ENCODE measurements at places on chromosomes 2 and 18.

DNA sequence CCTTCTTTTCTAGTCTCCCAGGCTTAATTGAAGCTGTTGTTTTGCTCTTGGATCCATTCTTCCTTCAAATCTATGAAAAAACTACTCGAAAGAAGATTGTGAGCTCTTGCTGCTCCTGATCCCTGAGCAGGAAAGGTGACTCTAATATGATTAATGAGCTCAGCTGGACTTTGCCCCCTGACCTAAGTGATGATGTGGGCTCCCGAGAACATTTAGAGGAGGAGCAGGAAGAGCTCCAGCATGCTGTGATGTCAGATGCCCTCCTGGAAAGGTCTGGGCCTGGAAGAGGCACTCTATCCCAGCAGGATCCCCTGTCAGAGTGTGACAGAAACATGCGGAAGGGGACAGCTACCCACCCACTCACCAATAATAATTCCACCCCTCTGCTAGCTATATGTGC is 117.9 kb upstream of the PELI1 start:
- DNase-seq = no peak

GRCh38 chr2:234363011-234363487 is 133.8 kb downstream of the ARL4C start:
- no peak for DNase-seq

DNA sequence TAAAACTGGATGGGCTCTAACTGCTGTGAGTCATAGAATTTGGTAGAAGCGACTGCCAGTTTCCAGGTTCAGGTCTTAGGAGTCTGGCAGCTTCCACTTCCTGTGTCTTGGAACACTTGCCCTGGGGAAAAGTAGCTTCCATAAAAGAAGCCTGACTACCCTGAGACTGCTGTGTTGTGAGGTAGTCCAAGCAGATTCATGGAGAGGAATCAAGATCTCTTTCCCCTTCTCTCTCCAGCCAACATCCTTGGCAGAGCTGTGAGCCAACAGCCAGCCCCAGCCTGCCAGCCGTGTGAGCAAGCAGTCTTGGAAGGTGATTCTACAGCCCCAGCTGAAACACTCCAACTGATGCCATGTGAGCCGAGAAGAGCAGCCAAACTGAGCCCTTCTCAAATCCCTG is 33.7 kb downstream of the SLC20A1 start:
- DNase-seq = no peak

GRCh38 chr18:62549755-62550154 is 26.9 kb downstream of the ZCCHC2 start:
- DNase-seq = no peak

GRCh38 chr2:150778828-150779227 is 291.4 kb upstream of the RND3 start:
- DNase-seq = no peak

DNA sequence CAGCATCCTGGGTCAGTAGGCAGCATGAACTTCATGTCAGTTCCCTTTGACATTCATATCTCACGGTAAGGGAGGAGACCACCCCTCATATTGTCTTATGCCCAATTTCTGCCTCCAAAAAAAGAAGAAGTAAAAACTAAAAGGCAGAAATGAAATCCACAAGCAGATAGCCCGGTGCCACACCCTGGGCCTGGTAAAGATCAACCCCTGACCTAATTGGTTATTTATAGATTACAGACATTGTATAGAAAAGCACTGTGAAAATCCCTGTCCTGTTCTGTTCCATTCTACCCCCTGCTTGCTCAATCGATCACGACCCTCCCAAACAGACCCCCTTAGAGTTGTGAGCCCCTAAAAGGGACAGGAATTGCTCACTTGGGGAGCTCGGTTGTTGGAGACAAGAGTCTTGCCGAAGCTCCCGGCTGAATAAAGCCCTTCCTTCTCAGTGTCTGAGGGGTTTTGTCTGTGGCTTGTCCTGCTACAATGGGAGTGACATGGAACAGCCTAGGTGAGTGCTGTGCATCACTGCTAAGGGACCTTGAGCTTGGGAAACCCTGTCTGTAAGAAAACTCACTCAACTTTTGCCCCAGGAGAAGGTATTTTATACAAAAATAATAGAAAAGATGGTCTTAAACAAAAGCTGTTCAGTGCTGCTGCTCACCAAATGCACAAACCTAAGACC is 11.1 kb downstream of the NDUFV2 start:
- DNase-seq = no peak

GRCh38 chr2:85439986-85440385 is 21.5 kb downstream of the SH2D6 start:
- no peak for DNase-seq

GRCh38 chr2:10772201-10772867 is 40.3 kb downstream of the PDIA6 start:
- DNase-seq = no peak

DNA sequence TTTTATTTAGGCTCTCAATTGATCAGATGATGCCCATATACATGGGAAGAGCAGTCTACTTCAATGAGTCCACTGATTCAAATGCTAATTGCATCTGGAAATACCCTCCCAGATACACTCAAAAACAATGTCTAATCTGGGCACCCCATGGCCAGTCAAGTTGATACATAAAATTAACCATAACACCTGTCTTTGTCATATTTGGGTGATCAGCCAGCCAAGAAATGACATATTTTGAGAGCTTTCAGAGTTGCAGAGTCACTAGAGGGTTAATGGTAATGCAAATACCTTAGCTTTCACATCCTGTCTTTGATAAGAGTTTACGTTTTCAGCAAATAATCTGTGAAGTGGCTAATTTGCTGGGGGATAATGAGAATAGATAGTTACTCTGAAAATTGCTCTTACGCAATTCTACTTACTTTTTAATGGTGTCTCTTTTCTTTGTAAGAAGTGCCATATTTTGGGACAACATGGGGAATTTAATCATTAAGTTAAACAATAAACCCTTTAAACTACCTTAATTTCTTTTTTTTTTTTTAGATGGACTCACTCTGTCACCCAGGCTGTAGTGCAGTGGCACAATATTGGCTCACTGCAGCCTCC is 49.1 kb downstream of the CCDC195 start:
- DNase-seq = no peak

DNA sequence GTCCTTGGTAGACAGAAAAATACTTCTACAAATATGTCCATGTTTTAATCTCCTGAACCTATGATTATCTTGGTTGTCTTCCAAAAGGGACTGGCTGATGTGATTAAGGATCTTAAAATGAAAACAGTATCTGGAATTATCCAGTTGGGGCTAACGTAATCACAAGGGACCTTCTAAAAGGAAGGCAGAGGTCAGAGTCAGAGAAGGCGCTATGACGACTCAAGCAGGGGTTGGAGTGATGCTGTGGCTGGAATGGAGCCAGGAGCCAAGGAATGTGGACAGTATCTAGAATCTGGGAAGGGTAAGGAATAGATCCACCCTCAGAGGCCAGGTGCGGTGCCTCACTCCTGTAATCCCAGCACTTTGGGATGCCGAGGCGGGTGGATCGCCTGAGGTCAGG is 4.2 kb upstream of the USP14 start:
- DNase-seq = no peak

DNA sequence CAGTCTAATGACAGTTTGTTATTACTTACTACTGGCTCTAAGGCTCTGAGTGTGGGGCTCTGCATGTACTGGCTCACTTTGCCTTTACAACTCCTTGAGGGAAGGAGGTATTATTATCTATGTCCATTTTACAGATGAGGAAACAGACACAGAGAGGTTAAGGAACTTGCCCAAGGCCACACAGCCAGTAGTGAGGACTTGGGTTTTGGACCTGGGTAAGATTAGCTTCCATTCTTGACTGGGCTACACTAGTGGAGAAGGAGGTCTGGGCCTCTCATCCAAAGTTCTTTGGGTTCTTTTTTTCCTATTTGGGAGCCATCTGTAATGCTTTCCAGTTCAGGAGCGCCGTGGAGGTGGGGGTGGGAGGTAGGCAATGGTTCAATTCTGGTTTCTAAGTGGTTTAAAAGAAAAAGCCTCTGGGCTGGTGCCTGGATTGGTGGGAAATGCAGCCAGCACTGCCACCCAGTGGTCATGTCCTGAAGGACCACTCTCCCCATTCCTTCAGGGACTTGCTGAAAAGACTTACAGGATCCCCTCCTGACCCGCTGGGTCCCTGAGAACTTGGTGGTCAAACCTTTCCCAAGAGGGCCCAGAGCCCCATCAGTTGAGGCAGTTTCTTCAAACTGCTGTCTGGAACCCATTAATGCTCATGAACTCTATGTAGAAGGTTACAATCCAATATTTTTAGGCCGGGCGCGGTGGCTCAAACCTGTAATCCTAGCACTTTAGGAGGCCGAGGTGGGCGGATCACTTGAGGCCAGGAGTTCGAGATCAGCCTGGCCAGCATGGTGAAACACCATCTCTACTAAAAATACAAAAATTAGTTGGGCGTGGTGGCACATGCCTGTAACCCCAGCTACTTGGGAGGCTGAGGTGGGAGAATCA is 38.6 kb upstream of the NOTO start:
- peak; percentile 28 for DNase-seq

GRCh38 chr2:216695401-216695821 is at the start of gene IGFBP5:
IGFBP5 (minus strand) TSS chr2:216695549; CDS start chr2:216694775, 774 bp downstream.
- DNase-seq = peak; percentile 38

DNA sequence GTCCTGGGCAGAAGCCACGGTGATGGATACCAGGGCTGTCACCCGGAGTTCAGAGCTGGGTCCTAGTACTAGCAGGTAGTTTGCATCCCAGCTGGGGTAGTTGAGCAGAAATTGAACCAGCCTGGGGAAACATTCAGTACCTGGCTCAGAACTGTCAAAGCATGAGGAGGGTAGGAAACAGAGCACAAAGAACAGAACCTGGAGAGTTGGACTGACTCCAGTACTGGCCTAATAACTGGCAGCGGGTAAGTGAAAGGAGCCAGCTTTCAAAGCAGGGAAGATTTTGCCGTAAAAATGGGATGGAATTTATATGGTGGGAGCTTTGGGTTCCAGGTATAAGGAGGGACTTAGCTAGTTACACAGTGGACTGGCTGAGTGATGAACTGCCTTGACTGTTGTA is 23.8 kb downstream of the ATG16L1 start:
- DNase-seq = no peak

DNA sequence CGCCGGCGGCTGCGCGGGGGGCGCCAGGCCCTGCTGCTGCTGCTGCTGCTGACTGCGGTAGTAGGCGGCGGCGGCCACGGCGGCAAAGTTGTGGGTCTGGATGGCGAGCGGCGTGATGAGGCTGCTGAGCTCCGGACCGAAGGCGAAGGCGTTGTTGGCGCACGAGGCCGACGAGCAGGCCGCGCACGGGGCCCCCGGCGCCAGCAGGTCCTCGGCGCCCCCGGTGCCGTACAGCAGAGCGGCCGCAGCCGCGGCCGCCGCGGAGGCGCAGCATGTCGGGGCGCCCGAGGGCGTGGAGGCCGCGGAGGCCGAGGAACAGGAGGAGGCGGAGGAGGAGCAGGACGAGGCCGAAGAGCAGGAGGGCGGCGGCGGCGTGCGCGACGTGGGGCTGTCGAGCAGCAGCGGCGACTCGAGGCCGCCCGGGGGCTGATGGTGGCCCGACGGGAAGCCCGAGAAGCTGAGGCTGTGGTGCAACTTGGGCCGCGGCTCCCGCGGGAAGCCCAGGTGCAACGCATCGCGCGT is 1.8 kb downstream of the ZFP36L2 start:
- no peak for DNase-seq

- DNase-seq = no peak
Observed at GRCh38 chr2:159758239-159758638, 39.8 kb downstream of the CD302 start.

GRCh38 chr2:53545604-53546003 is 222.0 kb upstream of the CHAC2 start:
- DNase-seq = no peak

GRCh38 chr18:39730606-39731005 is 2165.0 kb upstream of the CELF4 start:
- no peak for DNase-seq

GRCh38 chr18:58180738-58181353 is 136.8 kb downstream of the NEDD4L start:
- DNase-seq = no peak

DNA sequence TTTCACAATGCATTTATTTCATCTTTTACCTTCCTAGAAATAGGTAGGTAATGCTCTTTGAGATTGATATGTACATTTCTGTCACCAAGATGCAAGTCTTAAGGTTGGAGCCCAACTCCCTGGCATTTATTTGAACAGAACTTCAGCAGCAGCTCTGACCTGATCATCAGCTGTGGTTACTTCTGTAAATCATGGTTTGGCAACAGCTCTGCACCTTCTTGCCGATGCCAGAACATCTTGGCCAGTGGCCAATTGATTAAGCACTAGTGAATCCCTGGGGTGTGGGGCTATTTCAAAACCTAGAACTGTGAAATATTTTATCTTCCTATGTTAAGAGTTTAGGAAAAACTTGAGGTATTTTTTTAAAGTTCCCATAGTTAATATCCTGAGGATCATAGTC is 124.8 kb upstream of the NYAP2 start:
- no peak for DNase-seq

- DNase-seq = no peak
Observed at GRCh38 chr2:173881886-173882285, 83.3 kb downstream of the SP3 start.

GRCh38 chr2:75432761-75433361 is 127.9 kb downstream of the EVA1A start:
- peak; percentile 21 for DNase-seq

DNA sequence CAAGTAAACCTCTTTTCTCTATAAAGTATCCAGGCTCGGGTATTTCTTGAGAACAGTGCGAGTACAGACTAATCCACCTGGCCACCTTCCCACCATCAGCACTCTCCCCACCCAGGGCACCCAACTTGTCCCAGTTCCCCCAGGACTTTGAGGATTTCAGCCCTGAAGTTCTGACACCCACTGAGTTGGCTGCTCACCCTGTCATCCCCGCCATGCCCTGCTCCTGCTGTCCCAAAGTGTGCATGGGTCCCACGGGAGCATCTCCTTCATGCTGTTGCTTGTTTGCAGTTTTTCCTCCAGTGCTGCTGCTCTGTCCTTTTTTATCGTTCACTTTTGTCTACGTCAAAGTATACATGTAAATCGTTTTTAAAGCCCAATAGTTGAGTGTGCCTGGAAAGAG is 273.9 kb downstream of the PHLPP1 start:
- DNase-seq = no peak

GRCh38 chr2:101255501-101255900 is 2.8 kb downstream of the CNOT11 start:
- no peak for DNase-seq

DNA sequence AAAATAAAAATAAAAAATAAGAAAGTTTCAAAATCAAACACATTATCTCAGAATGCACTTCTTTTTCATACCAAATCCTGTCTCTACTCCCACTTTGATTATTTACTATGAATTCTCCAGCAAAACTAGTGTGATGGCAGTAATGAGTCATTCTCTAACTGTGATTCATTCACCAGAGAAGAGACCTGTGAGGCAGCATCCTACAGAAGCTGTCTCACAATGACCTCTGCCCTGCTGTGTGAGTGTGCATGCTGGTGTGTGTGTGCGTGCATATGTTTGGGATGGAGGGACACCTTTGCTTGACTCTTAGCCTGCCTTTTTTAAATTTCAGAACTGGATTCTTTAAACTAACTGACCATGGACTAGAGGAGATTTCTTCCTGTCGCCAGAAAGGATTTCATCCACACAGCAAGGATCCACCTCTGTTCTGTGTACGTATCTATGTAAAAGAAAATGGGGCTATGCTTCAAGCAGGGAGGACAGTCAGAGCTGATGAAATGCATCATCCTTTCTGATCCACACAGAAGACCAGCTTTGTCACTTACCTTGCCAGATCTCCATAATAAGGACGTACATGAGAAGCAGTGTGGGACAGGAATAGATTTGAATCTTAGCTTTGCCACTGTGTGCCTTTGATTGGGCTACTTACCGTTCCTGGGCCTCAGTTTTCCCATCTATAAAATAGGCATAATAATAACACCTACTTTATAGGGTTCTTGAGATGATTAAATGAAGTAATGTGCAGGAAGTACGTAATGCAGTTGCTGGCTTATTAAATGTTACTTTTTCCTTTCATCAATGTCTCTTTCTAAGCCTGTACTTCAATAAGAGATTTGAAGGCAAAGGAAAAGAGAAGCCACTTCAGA is 31.2 kb downstream of the STAMBP start:
- DNase-seq = peak; percentile 41

Measured in AG09309 (cell line).